ENCODE measurements at places on chromosomes 5 and 9.

GRCh38 chr9:96688745-96689464 lies 33.8 kb upstream of the PRXL2C start:
- DNase-seq, result no peak

GRCh38 chr9:2263665-2264064 lies 248.5 kb downstream of the SMARCA2 start:
- no peak for DNase-seq

GRCh38 chr9:124342402-124342775 lies 72.9 kb downstream of the PSMB7 start:
- DNase-seq, result no peak

- DNase-seq, result no peak
Measured at GRCh38 chr9:103707181-103707580, 386.9 kb upstream of the SMC2 start.

DNA sequence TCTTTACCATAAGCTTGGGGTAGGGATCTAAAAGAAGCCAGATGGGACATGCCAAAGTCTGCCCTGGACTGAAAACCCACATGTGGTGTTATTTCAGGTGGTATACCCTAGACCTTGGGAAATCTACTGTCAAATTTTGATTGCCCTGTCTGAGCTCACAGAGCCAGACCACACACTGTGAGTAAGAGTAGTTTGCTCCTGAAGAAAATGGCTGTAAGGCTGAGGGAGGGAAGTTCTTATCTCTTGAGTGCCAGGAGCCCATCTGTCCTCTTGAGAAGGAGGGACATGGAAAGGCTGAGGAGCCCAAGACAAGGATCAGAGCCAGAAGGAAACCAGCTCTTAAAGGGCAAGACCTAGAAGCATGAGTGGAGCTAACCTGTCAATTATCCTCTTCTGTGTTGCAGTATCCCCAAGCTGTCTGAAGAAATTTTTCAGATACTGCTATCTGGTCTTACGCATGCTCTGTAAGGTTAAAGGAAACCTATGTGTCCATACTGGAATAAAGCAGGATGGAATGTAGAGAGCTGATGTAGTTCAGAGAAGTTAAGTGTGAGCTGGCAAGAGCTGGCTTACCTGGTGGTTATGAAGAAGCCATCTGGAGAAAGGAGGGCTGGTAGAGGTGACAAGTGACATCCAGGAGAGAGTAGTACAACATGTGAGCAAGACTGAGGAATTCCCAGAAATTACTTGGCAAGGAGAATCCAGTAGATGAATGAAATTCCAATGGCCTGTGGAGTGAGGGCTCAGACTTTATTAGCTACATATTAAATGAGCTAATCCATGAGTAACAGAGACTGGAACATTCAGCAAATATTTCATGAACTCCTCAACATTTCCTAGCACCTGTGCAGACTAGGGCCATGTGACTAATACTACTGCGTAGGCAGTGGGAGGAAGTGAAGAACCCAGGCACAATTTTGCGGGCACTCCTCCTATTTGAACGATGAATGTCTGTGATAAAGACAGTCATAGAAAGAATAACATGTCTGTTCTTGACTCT lies 389.1 kb upstream of the KIF2A start:
- no peak for DNase-seq

DNA sequence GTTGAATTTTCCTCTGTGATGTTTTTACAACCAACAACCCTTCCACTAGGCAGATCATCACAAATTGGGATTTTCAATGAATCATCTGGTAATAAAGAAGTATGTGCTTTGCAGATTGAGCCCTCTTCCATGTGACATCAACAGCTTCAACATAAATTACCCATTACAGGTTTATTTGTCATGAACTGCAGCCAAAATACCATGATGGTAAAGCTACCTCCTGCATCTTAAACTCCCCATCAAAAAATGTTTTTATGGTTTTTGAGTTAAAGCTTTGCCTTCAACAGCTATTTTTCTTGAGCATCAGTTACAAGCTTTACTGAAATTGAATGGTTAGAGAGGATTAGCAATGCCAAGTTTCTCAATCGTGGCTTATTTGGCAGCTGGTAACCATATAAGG lies 211.4 kb upstream of the TUSC1 start:
- DNase-seq, result no peak

DNA sequence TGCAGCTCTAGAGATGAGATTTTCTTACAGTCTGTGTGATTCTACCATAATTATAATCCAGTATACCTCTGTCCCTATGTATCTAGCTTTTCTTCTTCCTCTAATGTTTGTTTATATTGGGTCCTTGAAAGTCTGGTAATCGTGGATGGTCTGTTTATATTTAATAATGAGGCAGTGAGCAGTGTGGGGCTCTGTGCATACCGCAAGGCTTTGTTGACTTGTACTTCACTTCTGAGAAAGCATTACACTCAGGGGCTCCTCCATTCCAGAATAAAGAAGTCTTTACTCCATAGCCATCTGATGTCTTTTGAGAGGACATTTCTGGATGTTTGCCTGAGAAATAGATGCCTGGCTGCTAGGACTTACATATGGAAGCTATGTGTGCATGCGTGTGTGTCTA lies 4.5 kb upstream of the MPDZ start:
- DNase-seq, result no peak

DNA sequence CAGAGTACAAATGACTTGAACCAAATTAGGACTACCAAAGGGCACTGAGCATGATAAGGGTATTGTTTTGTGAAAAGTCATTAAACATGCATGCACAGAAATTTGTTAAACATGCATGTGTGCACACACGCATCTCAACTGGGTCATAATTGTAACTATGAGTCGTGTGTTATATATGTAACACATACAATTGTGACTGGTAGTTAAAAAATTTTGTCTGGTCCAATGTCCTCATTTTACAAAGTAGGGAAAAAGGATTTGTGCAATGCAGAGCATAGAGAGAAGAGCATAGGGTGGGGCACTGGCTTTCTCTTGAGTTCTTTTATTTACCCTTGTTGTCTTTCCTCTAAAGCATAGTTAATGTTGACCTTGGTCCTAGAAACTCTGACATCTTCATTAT lies 19.3 kb upstream of the IGFBPL1 start:
- no peak for DNase-seq

GRCh38 chr9:34929506-34930102 lies 28.5 kb upstream of the PHF24 start:
- peak; percentile 50 for DNase-seq

GRCh38 chr9:108565651-108566378 lies 290.0 kb downstream of the ACTL7B start:
- peak; percentile 47 for DNase-seq

GRCh38 chr9:130026583-130027340 lies 16.2 kb downstream of the FNBP1 start:
- no peak for DNase-seq

- DNase-seq, result no peak
Measured at GRCh38 chr9:35079041-35079425, 709 bp downstream of the FANCG start.

- DNase-seq, result no peak
Measured at GRCh38 chr9:137674307-137674975, 55.6 kb downstream of the EHMT1 start.

DNA sequence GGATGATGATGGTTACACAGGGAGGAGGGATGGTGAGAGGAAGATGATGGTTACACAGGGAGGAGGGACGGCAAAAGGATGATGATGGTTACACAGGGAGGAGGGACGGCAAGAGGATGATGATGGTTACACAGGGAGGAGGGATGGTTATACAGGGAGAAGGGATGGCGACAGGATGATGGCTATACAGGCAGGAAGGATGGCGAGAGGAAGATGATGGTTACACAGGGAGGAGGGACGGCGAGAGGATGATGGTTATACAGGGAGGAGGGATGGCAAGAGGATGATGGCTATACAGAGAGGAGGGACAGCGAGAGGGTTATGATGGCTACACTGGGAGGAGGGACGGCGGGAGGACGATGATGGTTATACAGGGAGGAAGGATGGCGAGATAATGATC lies 64.1 kb upstream of the FCN1 start:
- no peak for DNase-seq

- DNase-seq, result no peak
Measured at GRCh38 chr5:170252109-170252508, 19.3 kb downstream of the C5orf58 start.

- DNase-seq, result no peak
Measured at GRCh38 chr5:160269017-160269416, 39.7 kb downstream of the FABP6 start.

GRCh38 chr9:90658783-90659182 lies 16.2 kb upstream of the DIRAS2 start:
- DNase-seq, result no peak

DNA sequence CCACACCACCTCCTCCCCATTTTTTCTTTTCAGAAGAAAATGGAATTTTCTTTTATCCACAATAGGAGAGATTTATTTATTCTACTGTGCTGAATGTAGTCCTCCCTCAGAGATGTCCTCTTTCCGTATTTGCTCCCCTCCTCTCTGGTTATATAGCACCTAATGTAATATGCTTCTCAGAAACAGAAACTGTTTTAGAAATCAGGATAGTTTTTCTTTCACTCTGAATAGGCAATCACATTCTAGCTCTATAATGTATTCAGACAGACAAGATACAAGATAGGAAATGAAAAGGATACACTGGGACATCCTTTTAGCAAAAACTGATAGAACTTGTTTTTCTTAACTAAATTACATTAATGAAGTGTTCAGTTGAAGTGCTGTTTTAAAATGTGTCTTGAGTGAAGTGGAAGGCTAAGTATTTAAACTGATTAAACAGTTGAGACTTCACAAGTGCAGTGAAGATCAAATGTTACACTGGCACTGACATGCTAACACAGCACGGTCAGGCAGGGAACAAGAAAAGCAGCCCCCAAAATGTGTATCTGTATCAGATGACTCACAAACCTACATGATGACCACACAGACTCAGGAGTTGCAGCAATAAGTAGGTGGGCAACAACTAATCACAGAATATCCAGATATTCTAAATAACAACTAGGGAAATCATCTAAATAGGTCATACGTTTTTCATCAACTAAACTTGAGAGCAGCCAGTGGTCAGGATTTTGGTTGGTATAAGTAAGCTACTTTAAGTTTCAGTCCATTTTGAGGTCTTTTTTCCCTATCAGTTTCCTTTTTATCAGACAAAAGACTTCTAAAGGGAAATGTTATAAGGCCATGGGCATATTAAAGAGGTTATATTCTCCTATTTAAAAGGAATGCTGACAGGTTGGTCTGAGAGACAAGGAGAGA lies 260.4 kb downstream of the MLLT3 start:
- no peak for DNase-seq

DNA sequence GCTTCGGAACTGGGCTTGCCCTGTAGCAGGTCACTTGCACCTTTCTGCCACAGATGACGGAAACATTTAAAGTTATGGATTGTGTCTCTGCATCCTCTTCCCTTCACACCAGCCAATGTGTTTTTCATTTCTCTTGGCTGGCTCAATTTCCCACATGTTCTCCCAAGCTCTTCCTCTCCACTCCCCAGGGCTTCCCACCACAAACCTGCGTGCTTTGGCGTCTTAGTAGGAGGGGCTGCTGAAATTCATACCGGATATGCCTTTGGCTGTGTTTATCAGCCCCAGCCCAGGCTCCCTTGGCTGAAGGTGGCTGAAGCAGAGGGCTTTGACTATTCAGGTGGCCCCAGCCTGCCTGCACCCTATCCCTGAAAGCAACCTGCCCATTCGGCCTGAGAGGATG lies 32.1 kb downstream of the ADRB2 start:
- DNase-seq, result no peak

- no peak for DNase-seq
Measured at GRCh38 chr5:176388003-176388443, 375 bp downstream of the NOP16 start.

- DNase-seq, result no peak
Measured at GRCh38 chr5:151348789-151349188, 1.4 kb upstream of the SLC36A2 start.

DNA sequence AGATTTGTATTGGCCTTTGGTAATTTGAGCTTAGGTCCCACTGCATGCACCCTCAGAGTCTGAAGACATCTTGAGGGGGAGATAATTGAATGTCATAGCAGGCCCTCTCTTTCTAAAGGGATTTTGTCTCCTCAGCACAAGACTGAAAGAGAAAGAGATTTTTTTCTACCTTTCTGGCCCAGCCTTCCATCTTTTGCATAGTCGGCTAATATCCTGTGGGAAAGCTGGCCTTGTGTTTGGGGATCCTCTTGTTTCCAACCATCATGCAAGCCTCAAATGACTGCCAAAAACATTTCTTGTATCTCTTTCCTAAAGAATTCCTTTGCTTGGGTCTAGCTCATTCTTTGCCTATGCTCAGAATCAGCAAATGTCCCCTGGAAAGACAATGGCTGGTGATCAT lies 42.0 kb upstream of the CDK5RAP2 start:
- DNase-seq, result no peak

DNA sequence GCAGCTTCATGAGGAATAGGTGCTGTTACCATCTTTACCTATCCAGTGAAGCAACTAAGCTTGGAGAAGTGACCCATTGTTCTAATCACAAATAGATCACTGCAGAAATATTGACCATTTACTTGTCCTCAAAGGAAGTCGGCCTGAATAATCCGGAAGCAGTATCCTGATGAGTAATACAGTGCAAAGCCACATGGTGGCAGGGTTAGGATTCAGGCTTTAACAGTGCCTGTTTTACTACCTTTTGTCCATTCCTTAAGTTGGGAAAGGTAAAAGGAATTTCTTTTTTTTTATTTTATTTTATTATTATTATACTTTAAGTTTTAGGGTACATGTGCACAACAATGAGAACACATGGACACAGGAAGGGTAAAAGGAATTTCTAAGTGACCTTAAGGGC lies 336.3 kb downstream of the KDM4C start:
- no peak for DNase-seq

GRCh38 chr5:84379749-84380148 lies 4.9 kb downstream of the EDIL3 start:
- no peak for DNase-seq

DNA sequence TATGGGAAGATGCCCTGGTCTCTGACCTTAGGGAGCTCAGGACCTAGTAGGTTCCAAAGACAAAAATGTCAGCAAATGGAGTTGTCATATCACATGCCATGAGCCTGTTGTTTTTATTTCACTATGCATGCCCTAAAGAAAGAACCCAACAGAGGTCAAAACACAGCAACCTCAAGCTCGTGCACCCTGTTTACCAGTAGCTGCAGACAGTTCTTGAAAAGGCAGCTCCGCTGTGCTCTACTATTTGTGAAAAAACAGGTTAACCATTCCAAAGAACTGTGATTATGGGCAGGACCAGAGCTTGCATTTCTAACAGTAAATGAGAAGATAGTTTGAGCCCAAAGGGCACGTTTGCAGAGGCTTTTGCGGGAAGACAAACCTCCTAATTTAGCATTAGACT lies 22.8 kb downstream of the ITK start:
- no peak for DNase-seq

- no peak for DNase-seq
Measured at GRCh38 chr5:39948341-39948740, 523.6 kb upstream of the DAB2 start.

GRCh38 chr9:20702570-20702969 lies 18.5 kb downstream of the FOCAD start:
- DNase-seq, result no peak

GRCh38 chr5:92879806-92880543 lies 701.0 kb downstream of the NR2F1-AS1 start:
- no peak for DNase-seq

DNA sequence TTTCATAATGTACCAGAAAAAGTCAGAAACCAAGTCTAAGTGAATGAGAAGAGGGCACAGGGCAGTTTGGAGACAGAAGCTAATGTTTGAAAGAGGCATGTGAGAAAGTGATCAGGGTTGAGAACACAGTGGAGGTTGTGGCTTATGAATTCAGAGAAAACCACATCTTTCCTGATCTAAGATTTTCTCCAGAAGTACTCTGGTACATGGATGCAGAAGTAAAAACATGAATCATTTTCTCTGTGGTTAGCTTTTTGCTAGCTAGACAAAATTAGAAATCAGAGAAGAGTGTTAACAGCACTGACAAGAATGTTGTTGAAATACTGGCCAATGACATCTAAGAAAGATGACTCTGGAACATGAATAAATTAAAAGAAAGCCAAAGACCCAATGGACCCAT lies 541.1 kb downstream of the DNAH5 start:
- DNase-seq, result no peak

All from iPS DF 19.7 (cell line).